Left renal pelvis (tissue), 4 donors: ENCODE measurements at places on chromosomes 11 and 22.

- DNase-seq, result no peak
Measured at GRCh38 chr11:34680918-34681586, 60.2 kb downstream of the EHF start.

DNA sequence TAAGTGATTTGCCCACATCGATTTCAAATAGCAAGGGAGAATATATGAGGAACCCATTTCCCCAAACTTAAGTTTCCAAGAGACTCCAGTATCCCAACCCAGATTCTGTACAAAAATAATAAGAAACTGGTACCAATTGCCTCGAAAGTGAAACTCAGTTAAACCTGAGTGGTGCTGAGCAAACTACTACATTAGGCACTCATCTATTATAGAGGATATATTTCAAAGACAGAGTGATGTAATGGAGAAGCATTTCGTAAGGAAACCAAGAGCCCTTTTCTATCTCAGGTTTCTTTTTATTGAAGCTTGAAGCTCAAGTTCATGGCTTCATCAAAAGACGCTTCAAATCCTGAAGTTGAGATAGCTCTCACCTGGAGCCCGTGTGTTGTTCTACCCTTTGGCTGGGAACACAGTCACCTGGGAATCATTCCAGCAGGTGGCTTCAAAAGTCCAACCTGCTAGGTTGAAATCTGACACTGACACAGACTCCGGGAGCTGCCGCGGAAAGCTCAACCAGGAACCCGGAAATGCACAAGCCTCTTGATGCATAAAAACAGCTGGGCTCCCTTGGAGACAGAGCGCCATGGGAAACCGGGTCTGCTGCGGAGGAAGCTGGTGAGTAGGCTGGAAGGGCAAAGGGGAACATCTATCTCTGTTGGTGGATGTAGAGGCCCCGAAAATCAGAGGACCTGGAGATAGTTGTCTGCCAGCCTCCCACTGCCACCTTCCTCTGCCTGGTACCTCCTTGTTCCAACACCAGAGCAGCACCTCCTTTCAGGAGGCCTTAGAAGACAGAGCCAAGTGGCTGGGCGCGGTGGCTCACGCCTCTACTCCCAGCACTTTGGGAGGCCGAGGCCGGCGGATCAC, at the start of gene C11orf52:
C11orf52 (plus strand) TSS at position 524 of the 867 bp plus-strand sequence; CDS start at position 584, 60 bp downstream.
- peak; percentile 75 for DNase-seq

GRCh38 chr11:65560555-65561418, 2.6 kb upstream of the LTBP3 start:
- no peak for DNase-seq

DNA sequence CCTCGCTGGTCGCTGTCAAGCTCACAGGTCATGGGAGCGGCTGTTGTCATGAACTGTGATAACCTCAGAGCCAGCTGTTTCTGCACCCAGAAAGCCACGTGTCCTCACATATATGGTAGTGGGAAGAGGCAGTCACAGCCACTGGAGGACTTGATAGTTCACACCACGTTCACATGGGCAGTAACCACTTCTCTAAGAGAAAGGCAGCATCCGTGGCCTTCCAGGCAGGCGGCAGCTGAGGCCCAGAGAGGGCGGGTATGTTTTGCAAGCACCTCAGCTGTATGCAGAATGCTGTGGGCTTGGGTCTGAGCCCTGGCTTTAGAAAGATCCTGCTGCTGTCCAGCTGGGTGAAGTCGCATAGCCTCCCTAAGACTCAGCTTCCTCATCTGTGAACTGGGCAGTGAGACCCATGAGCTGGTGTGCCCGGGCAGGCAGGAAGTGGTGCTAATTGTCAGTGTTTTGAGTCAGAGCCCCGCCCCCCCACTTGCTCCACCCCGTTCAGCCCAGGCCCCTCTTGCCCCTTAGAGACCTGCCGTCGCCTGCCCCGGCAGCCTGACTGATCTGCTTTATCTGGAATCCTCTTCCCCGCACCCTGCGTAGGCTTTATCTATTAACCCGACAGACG, 13.3 kb downstream of the TTC38 start:
- no peak for DNase-seq

DNA sequence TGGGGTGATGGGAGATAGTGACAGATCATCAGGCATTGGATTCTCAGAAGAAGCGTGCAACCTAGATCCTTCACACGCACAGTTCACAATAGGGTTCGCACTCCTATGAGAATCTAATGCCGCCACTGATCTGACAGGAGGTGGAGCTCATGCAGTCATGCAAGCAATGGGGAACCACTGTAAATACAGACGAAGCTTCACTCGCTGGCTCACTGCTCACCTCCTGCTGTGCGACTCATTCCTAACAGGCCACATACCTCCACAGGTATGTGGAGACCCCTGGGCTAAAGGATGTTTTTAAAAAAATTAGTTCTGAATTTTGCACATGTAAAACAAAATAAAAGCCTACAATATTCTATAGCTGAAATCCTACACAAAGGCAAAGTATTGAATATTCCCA, 20.5 kb upstream of the TEAD1 start:
- no peak for DNase-seq

GRCh38 chr11:75479597-75480145, 46.1 kb downstream of the GDPD5 start:
- DNase-seq, result no peak

DNA sequence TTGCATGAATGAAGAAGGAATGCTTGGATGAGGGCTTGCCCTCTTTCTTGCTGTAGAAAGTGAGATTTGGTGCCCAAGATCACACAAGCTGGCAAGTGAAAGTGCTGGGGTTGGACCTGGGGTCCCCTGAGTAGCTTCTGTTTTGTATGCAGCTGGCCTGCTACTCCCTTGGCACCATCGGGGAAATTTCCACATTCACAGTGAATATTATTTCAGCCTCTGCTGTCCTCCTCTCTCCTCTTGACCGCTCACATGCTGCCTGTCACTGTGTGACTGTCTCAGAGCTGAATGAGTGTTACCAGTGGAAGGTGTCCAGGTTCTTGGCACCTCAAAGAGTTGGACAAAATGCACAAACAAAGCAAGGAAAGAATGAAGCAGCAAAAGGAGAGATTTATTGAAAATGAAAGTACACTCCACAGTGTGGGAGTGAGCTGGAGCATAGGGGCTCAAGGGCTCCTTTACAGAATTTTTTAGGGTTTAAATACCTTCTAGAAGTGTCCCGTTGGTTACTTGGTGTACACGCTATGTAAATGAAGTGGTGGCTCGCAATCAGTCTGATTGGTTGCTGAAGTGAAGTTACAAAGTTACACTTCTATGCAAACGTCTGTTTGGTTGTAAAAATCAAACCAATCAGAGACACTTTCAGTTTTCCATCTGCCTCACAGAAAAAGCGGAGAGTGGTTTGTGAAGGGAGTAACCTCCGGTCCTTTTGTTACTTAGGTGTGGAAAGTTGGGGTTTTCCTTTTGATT, 87.4 kb downstream of the DEPDC5 start:
- DNase-seq, result no peak

GRCh38 chr11:130340671-130341319, 26.1 kb upstream of the ZBTB44 start:
- no peak for DNase-seq

GRCh38 chr11:62182147-62182891, 7.7 kb upstream of the SCGB1D1 start:
- DNase-seq, result no peak

- no peak for DNase-seq
Measured at GRCh38 chr11:65891219-65892136, 1.0 kb downstream of the CCDC85B start.

- DNase-seq, result no peak
Measured at GRCh38 chr22:41369424-41369745, 12.4 kb upstream of the TEF start.
